ENCODE measurements at places on chromosomes 16 and 17. TPM values are rescaled to one million over a fixed set of nuclear protein-coding genes. Genes with fewer than 3 reads are reported as not detected.

PROCA1 gene
- 0.79 TPM for total RNA-seq

GRCh38 chr16:30416624-30417528 lies 9.5 kb downstream of the ZNF771 start:
- DNase-seq = no peak

- no peak for DNase-seq
These were observed 69.7 kb downstream of the STXBP4 start for GRCh38 chr17:55038291-55038690.

DNA sequence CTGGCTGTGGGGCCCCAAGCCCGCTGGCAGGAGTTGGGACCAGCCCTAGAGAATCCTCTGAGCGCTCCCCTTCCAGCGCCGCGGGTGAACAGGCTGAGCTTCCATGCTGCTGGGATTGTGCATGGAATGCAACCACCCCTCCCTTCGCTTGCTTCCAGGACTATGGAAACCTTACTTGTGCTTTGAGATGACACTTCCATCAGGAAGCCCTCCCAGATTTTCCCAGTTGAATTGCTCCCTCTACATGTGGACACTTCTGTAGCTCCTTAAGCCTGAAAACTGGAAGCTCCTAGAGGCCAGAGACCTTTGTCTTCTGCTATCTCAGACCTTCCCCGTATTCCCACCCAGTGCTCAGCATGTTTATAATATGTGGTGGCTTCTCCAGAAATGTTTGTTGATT lies 213.2 kb upstream of the RPL38 start:
- no peak for DNase-seq

GRCh38 chr16:79933603-79934002 lies 333.1 kb upstream of the MAF start:
- DNase-seq = no peak
